ENCODE measurements at places on chromosomes 7 and 10.

GRCh38 chr7:1809070-1809469 is 139.0 kb downstream of the ELFN1 start:
- DNase-seq: no peak

- no peak for DNase-seq
Measured at GRCh38 chr10:63665670-63666134, 144.5 kb downstream of the REEP3 start.

DNA sequence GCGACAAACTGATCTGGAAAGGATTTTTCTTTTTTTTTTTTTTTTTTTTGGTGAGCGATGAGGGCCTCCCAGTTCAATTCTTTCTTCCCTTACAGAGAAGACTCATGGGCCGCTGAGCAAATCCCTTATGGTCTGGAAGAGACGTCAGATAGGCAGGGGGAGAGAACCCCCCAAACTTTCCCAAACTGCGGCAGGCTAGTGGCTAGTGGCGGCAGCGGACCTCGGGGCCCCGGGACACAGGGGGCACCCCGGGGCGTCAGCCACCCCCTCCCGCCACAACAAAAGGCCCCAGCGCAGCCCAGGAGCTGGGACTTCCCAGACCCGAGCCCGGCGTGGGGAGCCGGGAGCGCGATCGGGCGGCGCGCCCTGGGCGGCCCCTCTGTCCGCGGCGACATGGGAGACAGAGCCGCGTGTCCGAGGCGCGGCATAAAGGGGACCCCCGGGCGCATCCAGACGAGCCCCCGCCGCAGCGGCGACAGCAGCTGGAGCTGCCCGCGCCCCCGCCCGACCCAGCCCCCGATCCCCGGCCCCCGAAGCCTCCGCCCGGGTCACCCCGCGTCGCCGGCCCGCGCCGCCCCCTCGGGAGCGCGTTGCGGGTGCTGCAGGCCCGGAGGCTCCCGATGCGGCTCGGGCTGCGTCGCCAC is 755 bp downstream of the FAM171A1 start:
- DNase-seq: no peak

GRCh38 chr10:48238826-48239520 is 35.5 kb downstream of the FRMPD2 start:
- no peak for DNase-seq

- DNase-seq: no peak
Measured at GRCh38 chr10:13809427-13809826, 222.7 kb downstream of the PRPF18 start.

GRCh38 chr7:157486007-157486755 is 149.4 kb downstream of the DNAJB6 start:
- DNase-seq: no peak

- no peak for DNase-seq
Measured at GRCh38 chr10:70512149-70512639, 33.6 kb downstream of the PALD1 start.

GRCh38 chr7:36979810-36980248 is 255.5 kb upstream of the AOAH start:
- DNase-seq: no peak

GRCh38 chr10:586151-586550 is 103.3 kb downstream of the DIP2C start:
- no peak for DNase-seq

DNA sequence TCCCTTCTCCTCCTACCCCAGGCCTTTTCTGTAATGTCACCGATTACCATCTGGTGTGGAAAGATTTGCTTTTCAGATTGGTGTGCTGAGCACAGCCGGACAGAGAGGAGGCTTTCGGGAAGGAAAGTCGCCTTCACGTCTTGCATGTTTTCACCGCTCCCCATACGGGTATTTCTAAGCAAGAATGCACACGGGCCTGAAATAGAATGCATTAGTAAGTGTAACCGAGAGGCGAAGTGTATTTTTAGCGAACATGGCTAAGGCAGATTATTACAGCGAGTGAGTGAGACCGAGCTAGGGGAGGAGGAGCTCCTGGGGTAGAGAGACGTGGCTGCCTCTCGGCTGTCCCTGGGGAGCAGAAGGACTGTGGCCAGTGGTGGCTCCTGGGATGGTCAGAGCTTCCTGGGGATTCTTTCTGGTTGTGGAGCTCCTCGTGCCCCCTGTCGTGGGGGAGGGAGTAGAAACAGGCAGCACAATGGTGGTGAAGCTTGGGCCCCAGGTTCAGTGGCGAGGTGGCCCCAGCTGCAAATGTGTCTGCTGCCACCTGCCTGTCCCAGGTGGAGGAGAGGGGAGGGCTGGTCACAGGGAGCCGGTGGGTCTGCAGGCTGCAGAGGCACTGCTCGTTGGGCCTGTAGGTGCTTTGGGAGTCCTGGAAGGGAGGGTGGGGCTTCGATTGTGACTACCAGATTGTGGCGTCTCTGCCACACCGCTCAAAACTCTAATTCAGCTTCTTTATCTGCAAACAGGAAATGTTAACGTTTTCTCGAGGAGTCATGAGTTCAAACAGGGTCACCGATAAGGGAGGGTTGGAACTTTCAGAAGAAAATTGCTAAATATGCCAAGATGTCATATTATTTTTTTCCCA is 135.8 kb downstream of the CAMK1D start:
- no peak for DNase-seq

- DNase-seq: no peak
Measured at GRCh38 chr10:119263951-119264617, 56.7 kb downstream of the GRK5 start.

DNA sequence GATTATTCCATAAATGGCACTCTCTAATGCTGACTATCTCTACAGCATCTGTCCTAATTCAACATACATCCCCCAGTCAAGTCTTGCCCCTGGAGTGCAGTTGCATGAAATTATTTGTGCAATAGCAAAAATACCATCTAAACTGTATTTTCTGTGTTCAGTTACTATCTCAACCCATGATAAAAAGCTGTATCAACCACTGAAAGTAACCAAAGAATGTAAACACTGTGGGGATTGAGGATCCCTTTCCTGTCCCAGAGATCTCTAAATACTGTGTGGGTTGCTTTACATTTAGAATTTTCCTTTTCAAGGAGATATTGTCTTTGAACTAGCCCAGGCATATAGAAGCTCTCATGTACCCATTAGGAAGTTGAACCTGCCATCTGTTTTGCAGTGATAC is 23.9 kb upstream of the DGKI start:
- no peak for DNase-seq

GRCh38 chr7:129262324-129262723 is 37.5 kb downstream of the AHCYL2 start:
- no peak for DNase-seq

- DNase-seq: no peak
Measured at GRCh38 chr7:154975984-154976383, 26.9 kb downstream of the PAXIP1 start.

DNA sequence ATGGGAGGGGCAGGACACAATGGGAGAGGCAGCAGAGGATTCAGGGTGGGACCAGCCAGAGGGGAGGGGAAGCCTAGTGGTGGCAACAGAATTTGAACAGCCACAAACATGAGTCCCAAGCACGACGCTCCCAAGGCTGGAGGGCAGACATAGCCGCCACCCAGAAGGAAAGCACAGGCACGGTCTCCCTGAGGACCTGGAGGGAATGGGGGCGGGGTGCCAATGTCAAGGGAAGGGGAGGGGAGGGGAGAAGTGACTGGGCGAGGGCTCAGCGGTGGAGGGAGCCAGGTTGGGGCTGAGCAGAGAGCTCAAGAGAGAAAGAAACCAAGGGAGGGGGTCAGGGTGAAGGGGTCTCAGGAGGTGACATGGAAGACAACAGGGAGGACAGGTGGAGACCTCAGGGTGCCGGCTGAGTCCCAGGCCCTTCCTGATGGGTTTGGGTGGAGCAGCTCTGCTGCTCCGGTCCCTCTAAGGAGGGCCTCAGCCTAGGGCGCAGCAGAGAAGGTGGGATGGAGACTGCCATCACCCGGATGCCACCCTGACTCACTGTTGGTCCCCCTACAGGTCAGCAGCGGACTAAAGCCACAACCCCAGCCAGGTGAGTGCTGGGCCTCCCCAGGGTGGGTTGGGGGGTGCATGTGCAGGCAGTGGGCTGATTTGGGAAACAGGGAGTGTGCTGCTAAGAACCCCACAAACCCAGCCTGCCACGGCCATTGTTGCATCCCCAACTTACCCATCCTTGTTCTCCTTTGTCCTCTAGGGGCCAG is 24.2 kb downstream of the PILRA start:
- DNase-seq: no peak

DNA sequence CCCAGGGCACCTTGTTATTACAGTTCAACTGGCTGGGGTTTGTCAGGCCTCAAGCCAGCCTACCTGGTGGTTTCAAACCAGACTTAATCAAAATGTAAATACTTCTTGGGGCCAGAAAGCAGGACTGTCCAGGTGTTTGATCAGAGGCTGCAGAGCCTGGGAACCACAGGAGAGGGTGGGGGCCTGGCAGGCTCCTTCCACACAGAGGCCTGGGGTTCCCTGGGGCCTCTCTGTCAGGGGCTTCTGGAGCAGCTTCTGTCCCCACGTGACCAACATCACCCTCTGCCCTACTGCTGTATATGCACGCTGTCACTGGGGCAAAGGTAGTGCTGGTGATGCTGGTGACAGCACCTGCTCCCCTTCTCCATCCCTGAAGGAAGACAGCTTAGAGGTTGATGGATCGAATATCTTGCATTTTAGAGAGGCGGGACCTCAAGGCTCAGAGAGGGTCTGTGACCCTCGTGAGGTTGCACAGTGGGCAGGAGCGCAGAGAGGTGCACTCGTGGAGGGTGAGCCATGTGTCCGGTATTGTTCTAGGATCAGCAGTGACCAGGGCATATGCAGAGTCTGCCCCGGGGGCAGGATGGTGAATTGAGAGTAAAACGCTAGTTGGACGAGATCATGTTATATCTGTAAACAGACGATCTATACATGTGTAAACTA is 95.4 kb downstream of the GRK5 start:
- DNase-seq: no peak

DNA sequence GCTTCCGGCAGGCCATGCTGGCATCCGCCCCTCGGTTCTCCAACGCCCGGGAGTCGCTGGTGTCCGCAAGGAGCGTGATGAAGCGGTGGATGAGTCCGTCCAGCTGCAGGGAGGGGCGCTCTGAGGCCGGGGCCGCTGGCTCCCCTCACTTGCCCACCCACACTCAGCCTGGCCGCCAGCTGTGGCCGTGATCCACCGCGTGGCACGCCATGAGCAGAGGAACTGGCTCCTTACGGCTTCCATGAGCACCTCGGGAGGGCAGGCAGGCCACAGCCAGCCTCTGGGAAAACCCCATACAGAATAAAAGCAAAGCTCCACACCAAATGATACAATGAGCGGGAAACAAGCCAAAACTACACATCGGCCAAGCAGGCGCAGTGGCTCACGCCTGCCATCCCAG is 15.5 kb upstream of the MICALL2 start:
- DNase-seq: no peak

Measured in smooth muscle cell of the brain vasculature (primary cell).